ENCODE measurements at places on chromosomes 2 and 18. TPM values are rescaled to one million over a fixed set of nuclear protein-coding genes. Genes with fewer than 3 reads are reported as not detected.

The PCARE gene
- polyA plus RNA-seq = 0.28 TPM

- no peak for DNase-seq
Measured at GRCh38 chr18:22613058-22613690, 195.5 kb upstream of the CTAGE1 start.

GRCh38 chr2:174835797-174836255 is 71.6 kb upstream of the CHRNA1 start:
- no peak for DNase-seq

The GPC1 gene
- 24.3 TPM for polyA plus RNA-seq

DNA sequence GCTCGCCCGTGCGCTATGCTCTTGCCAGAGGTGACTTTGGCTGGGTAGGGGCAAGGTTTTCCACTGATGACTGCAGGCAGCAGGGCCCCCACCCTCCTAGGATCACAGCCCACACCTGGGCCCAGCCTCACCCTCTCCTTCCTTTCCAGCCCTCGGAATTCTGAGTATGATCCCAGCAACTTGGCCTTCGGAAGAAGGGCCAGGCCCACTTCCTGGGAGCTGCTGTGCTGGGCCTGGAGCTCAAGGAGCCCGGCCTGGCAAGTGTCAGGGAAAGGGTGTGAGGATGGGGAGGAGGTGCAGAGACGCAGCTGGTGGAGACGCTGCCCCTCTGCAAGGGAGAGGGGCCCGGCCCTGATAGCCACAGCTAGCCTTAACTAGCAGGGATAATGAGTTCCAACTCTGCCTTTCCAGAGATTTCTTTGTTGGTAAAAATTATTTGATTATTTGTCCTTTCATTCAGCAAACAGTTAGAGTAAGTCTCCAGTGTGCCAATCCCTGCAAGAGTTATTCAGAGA is 1.7 kb upstream of the CNDP1 start:
- no peak for DNase-seq

DNA sequence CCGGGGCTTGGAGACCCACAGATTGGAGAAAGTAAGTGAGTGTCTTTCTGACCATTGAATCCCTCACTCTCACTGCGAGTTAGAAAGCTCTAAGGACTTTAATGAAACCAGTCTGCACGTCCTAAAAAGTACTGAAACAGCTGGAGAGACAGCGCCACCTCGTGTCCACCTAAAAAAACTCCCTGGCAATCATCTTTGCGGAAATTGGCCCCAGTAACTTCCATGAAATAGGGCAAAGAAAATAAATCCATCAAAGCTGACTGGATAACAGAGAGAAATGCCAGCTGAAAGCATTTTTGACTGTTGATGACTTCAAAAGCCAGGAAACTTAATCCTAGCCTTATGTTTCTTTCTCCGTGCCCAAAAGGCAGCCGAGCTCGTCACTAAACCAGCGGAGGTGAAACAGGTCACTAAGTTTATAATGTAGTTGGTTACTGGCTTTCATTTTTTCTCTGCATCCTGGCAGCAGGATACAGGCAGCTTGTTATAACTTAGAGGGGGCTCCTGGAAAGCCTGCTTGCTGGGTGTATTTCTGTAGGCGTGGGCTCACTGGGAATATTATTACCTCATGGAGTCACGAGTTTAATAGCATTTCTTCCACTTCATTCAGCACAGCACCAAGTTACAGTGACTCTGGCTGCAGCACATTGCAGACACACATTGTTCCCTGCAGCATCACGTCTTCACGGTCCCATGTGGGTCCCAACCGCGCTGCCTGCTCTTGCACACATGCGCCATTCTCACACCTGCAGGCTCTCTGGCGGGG is 266.5 kb downstream of the HRH4 start:
- DNase-seq = peak; percentile 73

- DNase-seq = no peak
Measured at GRCh38 chr2:123566291-123566946, 458.7 kb upstream of the CNTNAP5 start.

- peak; percentile 31 for DNase-seq
Measured at GRCh38 chr2:25042321-25043240, 705 bp downstream of the EFR3B start.

DNA sequence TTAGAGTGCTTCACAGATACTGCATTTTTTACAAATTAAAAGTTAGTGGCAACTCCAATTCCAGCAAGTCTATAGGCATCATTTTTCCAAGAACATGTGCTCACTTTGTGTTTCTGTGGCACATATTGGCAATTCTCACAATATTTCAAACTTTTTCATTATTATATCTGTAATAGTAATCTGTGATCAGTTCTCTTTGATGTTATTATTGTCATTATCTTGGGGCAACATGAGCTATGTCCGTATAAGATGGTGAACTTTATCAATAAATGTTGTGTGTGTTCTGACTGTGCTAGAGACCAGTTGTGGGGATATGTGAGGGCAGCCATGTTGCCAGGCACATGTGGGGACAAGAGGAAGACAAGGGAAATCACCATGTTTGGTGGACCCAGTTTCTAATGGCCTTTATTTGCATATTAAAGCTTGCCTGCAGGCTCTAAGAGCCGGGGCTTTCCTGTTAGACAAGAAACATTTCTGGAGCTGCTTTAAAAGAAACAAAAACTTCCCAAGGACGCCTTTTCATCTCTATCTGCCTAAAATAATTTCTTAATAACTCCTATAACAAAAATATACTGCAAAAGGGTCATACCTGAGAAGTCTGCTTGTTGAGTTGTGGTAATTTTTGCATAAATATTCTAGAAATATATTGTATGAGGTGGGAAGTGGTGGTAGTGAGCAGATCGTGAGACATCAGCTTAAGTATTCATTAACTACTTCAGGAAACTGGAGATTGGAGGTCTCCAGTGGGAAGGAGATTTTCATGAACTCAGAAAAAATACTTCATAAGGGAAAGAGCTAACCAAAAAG is 37.2 kb downstream of the KYNU start:
- DNase-seq = no peak

The ADGRF3 gene
- polyA plus RNA-seq = 2.3 TPM

DNA sequence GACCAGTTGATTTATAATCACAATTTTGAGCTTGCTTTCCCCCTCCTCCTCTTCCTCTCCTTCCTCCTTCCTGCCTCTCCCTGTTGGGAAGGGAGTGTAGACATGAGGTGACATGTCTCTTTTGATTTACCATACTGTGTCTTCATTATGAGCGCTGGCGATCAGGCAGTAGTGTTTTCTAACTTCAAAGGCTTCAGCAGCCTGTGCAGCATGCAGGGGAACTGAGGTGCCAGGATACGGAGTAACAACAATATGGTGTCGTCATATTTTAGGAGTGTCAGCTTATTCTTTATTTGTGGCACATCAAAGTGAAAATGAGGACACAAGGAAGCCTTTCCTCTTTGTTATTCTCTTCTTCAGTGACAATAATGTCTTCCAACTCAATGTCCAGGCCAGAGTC is 864.2 kb downstream of the SLC4A3 start:
- no peak for DNase-seq

DNA sequence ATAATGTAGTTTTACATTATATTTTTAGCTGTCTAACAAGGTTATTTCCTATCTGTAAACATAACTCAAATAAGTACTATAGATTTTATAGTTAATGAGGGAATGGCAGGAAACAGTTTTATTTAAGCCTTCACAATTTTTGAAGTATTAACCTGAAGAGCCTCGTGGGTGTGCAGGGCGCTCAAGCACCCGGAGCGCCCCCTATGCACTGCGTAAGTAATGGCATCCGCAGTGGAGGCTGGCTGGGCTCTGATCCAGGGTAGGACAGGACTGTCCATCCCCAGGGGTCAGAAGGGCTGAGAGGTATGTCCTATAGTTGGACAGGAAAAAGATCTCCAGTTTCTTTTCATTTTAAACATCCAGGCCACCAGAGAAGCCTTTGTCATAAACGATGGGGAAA is 8.2 kb upstream of the GBX2 start:
- no peak for DNase-seq

The TNS1 gene
- 58.0 TPM for polyA plus RNA-seq

DNA sequence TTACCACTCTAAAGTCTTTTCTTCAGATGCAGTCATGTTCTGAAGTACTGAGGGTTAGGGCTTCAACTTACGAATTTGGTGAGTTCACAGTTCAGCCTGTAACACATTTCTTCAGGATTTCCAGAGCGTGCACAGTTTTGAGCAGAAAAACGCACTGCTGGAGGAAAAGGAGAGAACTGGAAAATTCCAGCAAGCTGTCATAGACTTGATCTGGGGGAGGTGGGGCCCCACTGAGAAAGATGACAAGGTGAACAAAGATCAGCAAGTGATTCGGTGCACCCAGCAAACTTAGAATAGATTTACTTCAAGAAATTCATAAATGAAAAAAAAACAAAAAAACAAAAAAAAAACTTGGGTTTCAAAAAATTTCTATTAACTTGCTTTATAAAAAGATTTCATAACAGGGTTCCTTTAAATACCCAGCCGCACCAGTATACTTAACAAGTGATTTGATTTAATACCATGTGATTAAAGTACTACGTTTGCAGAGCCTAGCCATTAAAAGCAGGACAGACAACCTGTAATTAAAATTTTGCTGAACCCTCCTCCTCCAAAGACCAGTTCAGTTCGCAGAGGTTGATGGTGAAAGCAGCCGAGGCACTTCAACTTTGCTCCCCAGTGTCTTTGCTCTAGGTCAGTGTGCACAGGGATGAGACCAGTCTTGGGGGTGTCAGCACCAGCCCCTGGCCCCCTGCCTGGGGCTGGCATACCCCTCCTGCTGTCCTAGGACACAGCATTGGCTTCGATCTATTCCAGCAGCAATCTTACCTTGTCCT is 30.5 kb downstream of the CTIF start:
- DNase-seq = no peak

GRCh38 chr2:86229221-86229620 is 30.0 kb downstream of the MRPL35 start:
- no peak for DNase-seq

GRCh38 chr2:214836568-214836967 is 27.1 kb upstream of the BARD1 start:
- no peak for DNase-seq

DNA sequence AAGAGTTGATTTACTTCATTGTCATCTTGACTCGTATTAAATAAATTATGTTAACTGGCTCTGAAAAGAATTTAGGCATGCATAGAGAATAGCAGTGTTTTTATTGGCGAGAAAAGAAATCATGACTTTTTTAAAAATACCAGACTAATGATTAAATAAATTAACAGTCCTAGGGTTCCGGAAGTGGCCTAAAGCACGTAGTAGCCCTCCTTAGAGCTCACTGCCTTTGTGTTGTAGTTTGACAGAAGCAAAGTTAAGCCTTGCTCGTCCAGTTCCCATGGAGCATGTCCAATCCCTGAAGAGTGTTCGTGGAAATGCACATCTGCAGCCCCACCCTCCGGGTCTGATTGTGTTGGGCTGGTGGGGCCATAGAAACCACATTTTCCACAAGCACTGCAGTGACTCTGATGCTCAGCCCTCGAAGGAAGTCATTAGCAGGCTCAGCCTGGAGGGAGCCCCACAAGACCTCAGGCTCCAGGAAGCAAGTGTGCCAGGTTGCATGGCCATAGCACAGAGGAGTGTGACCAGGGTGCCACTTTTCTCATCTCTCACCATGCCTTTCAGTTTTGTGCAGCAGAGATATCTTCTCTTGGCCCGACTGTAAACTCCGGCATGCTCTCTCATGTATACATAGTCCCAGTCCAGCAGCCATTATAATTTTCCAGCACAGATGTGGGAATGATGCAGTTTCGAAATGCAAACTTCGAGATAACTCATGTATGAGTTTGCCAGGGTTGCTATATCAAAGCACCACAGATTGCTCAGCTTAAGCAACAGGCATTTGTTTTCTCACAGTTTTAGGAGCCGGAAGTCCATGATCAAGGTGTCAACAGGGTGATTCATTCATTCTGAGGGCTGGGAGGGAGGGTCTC is 188.6 kb upstream of the SH3BP4 start:
- no peak for DNase-seq

GRCh38 chr18:7177116-7177744 is 53.7 kb upstream of the LRRC30 start:
- peak; percentile 53 for DNase-seq

The DYNAP gene
- not detected for polyA plus RNA-seq

The SNED1 gene
- polyA plus RNA-seq = 7.4 TPM

DNA sequence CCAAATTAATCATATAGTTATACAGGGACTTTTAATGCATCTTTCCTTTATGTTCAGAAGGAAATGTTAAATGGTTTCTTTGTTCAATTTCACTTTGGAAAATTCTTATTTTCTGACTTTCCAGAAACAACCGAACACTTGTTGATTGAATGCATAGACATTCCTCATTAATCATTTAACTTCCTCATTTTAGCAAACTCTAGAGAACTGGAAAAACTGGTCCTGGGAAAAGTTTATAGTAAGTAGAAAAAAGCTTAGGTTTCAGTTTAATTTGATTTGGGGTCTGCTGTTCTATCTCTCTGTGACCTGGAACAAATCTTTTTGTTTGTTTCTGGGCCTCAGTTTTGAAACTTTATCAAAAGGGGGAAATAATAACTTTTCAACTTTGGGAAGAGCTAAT is 320.4 kb downstream of the CMPK2 start:
- no peak for DNase-seq

DNA sequence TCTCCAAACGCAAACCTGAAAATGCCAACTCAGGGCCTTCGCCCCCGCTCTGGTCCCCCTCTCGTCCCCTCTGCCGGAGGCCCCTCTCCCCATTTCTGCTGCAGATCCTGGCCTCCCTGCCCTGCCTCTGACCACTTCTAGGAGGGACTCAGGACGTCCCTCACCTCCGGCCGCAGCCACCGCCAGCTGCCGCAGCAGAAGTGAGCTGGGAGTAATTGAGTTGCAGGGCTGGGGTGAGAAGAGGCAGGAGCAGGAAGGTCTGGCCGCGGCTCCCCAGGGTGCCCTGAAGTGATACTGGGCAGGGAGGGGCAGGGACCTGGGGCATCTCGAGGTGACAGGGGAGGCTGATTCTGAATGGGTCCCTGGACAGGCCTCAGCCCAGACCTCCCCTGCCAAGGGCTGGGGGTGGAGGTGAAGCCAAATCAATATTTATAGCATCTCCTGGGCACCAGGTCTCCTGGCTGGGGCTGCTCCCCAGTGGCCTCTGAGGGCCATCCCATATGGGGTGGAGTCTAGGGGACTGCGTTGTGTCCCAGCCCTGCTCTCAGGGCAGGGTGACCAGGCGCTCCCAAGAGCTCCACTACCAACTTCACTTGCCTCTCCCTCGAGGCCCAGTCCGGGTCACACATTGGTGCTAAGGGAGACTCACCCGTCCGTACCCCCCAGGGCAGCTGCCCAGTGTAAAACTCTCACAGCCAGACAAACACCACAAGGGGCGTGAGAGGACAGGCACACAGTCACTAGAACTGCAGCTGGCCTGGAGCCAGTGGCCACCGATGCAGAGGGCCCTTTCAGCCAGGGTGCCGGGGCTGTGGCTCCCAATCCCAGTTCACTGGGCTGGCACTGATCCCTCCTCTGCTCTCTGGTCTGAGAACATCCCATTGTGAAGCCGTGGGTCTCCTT is 33.0 kb downstream of the KCNIP3 start:
- DNase-seq = no peak

GRCh38 chr2:128633501-128633900 is 314.8 kb upstream of the HS6ST1 start:
- DNase-seq = no peak

The SCG2 gene
- polyA plus RNA-seq = 0.31 TPM

Data from right renal cortex interstitium (tissue), 3 donors.